ENCODE measurements at places on chromosomes 6 and 20.
A peak's percentile ranks its signal among the peaks of the same experiment; 100 is the strongest.

- no peaks in the 10 kb centered on the region for H3K27me3 ChIP-seq
- no peak overlapping the region for H3K27ac ChIP-seq
- no peaks in the 10 kb centered on the region for H3K4me1 ChIP-seq
- no peak for DNase-seq
These were observed 19.6 kb downstream of the MBOAT1 start for GRCh38 chr6:20192625-20193024.

- no peaks in the 10 kb centered on the region for H3K4me1 ChIP-seq
- peak; percentile 42 for DNase-seq
- peak overlapping the region; percentile 98 for H3K27ac ChIP-seq
- H3K27me3 ChIP-seq, result no peaks in the 10 kb centered on the region
- peak overlapping the region; percentile 72 for H3K4me3 ChIP-seq
- H3K36me3 ChIP-seq, result no peaks in the 10 kb centered on the region
These were observed 15.7 kb upstream of the HLA-A start for GRCh38 chr6:29926413-29927274.

GRCh38 chr6:148747145-148747470 is 278 bp downstream of the UST start:
- H3K36me3 ChIP-seq, result no peaks in the 10 kb centered on the region
- peaks cover 12% of the 10 kb centered on the region for H3K4me1 ChIP-seq
- no peaks in the 10 kb centered on the region for H3K27me3 ChIP-seq
- H3K4me3 ChIP-seq, result peak overlapping the region; percentile 77
- DNase-seq, result no peak
- H3K27ac ChIP-seq, result peak overlapping the region; percentile 86

DNA sequence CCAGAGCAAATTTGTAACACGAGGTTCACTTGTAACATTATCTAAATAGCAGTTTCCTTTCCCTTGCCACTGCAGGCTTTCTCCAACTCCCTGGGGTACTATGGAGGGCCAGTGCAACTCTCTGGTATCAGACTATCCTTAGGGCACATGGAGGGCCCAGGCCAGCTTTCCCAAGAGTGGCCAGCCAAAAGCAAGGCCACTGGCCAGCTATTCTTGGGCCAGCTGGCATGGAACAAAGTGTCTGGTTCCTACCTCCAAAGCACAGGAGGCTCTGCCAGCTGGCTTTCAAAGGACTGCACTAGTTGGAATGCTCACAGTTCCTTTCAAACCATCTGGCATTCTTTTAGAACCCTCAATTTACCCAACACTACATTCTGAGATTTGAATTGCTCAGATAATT is 8.7 kb downstream of the RNF24 start:
- H3K27ac ChIP-seq, result no peak overlapping the region
- no peak for DNase-seq
- H3K4me1 ChIP-seq, result peaks cover under 1% of the 10 kb centered on the region
- H3K36me3 ChIP-seq, result no peaks in the 10 kb centered on the region
- no peaks in the 10 kb centered on the region for H3K27me3 ChIP-seq
- H3K4me3 ChIP-seq, result no peak overlapping the region

DNA sequence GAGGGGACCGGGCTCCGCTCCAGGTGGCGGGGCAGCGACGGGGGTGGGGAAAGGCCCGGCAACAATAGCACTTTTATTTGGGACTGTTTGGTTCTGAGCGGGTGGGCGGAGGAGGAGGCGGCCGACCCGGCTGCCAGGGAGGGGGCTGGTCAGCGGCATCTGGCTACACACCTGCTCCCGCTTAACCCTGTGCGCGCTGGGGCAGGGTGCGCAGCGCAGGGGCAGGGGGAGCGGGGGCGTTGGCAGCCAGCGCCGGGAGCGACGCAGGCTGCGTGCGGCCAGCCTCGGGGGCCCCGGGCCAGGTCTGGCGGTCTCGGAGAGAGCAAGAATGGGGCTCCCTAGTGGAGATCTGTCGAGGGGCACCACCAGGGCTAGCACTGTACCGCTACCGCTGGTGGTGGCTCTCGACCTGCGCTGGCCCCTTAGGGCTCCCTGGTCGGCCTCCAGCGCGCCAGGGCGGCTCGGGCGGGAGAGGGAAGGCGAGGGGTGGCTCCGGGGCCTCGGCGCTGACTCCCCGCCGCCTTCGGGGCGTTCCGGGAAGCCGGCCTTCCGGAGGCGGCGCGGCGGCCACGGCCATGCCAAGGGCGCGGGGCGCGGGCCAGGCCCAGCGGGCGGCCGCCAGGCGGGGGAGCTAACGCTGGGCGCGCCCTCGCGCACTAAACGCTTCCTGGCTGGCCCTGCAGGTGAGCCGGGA is 92.4 kb downstream of the NCR2 start:
- H3K36me3 ChIP-seq, result no peaks in the 10 kb centered on the region
- peaks cover 14% of the 10 kb centered on the region for H3K4me1 ChIP-seq
- peak overlapping the region; percentile 54 for H3K4me3 ChIP-seq
- no peak for DNase-seq
- H3K27me3 ChIP-seq, result peaks cover 64% of the 10 kb centered on the region
- H3K27ac ChIP-seq, result no peak overlapping the region

DNA sequence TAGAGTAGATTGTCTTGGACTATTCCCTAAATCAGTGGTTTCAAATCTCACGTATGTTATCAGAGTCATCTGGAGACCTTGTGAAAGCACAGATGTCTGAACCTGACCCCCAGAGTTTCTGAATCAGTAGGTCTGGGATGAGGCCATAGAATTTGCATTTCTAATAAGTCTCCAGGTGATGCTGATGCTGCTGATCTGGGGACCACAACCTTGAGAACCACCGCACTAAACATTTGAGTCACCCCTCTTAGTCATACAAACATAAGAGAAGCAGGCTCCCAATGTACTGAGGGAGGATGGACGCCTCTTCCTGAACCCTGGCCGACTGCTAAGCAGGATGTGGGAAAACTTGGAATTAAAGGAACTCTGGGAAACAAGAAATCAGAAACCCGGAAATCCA is 187.8 kb upstream of the PRDM1 start:
- H3K4me1 ChIP-seq, result no peaks in the 10 kb centered on the region
- DNase-seq, result no peak
- no peaks in the 10 kb centered on the region for H3K27me3 ChIP-seq
- no peaks in the 10 kb centered on the region for H3K36me3 ChIP-seq

- peaks cover 93% of the 10 kb centered on the region for H3K4me1 ChIP-seq
- no peak overlapping the region for H3K4me3 ChIP-seq
These were observed 406.5 kb downstream of the MAFB start for GRCh38 chr20:40282541-40282940.

All from esophagus squamous epithelium (tissue), 5 donors.